ENCODE measurements at places on chromosomes 16 and 17. TPM values are rescaled to one million over a fixed set of nuclear protein-coding genes. Genes with fewer than 3 reads are reported as not detected.
A peak's percentile ranks its signal among the peaks of the same experiment; 100 is the strongest.

- no peak for DNase-seq
Measured at GRCh38 chr17:41403404-41404023, 6.1 kb upstream of the KRT31 start.

DNA sequence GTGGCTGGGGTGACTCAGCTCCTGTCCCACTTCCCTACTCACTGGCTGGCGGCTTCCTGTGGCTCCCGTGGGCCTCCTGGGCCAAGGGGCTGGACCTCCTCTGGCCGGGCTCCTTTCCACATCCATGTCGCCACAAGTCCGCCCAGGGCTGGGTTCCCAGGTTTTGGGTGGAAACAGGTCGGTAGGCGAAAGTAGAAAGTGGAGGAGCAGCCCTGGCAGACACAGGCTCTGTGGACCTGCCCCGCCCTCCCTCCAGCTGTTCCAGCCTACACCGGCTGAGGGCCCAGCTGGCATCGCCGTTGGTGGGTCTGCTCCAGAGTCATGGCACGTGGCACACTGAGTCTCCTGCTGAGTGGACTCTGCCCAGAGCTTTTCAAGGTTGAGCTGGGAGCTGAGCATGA is 28.7 kb downstream of the GSE1 start:
- no peak for DNase-seq

- no peak for DNase-seq
Measured at GRCh38 chr17:14856176-14856575, 408.9 kb downstream of the PMP22 start.

GRCh38 chr17:64081802-64082799 is 47.8 kb downstream of the ERN1 start:
- peak; percentile 27 for DNase-seq

GRCh38 chr17:68288804-68289203 is 2.1 kb downstream of the SLC16A6 start:
- DNase-seq, result no peak

GAS7 gene
- 51.3 TPM for total RNA-seq

CCDC200 gene
- not detected for total RNA-seq

DNA sequence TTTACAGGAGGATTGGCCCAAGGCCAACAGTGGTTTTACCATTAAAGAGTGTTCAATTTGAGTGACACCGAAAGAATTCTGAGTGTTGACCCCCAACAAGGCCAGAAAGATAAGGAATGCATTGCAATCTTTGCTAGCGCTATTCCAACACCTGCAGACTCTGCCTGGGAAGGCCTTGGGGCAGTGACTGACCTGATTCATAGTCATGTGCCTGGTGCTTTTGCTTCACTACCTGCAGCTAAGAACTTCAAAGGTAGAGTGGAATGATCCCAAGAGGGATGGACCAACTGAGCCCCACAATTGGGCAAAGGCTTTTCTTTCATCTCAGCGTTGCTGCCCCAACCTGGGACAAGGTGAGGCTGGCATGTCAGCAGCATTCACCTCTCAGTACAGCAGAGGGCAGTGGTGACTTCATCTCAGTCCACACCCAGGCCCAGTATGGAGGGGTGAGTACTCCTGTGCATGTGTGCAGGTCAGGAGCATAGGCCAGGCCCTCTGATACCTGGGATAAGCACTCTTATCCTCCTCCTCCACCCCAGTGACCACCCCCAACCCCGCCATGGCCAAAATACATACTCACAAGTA is 149.6 kb upstream of the GNAO1 start:
- peak; percentile 17 for DNase-seq

DNA sequence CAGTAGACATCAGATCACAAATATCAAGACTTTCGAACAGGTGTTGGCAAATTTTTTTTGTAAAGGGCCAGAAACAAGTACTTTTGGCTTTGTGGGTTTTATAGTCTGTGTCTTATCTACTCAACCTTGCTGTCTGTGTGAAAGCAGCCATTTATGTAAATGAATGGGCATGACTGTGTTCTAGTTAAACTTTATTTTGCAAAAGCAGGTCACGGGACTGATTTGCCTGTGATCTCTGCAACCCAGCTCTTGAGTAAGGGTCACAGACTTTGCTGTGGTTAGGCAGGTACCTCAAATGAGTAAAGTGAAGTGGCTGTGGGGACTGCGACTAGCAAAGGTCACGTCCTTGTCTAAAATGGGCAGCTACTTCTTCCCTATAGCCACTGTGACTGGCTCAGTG is 136.5 kb downstream of the FTO start:
- no peak for DNase-seq

GRCh38 chr16:35585411-35585810 is 2126.0 kb downstream of the TP53TG3F start:
- DNase-seq, result no peak

DNA sequence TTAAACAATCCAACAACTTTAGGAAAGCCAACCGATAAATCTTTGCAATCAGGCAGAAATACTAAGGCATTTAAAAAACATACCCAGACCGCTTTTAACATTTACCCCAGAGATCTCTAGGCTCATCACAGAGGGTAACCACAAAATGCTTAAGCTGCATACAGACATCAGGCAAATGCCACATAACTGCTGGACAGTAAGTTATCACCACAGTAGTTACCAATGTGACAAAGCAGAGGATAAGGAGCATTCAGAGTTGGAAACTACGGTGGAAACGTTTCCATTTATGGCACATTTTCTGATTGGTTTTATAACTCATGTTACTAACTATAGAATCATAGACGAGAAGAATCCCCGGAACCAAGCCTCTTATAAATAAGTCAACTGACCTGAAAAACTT is 77.5 kb downstream of the KANSL1 start:
- DNase-seq, result peak; percentile 60

AOC3 gene
- total RNA-seq, result 89.1 TPM

RAB26 gene
- total RNA-seq, result 0.48 TPM

TNFSF13 gene
- total RNA-seq, result 7.7 TPM

KCNJ2 gene
- total RNA-seq, result 10.1 TPM

C16orf46 gene
- not detected for total RNA-seq

GRCh38 chr17:77755410-77755963 is 203.0 kb upstream of the TNRC6C start:
- DNase-seq, result no peak

SPN gene
- total RNA-seq, result 0.96 TPM

DNA sequence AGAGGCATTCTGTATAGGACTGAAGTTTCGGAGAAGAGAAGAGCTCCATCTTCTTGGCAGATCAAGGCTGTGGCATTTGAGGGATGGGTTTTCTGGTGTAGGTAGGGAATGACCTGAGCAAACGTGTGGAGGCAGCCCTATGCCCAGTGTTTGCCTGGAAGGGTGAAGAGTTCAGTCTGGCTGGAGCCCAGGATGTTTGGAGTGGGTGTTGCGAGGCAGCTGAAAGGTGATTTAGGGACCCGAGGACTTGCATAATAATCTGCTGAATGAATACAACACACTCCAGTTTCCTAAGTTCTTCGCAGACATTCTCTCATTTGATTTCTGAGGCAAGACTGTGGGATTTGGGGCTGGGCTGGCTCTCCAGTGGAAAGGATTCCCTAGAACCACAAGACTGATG is 186.2 kb downstream of the CYLD start:
- DNase-seq, result no peak

- no peak for DNase-seq
Measured at GRCh38 chr16:6453742-6454141, 878.9 kb upstream of the RBFOX1 start.

SOCS7 gene
- total RNA-seq, result 16.4 TPM

- DNase-seq, result peak; percentile 55
Measured at GRCh38 chr16:81601601-81602255, 157.1 kb downstream of the CMIP start.

KRTAP4-1 gene
- 1.9 TPM for total RNA-seq

TEX14 gene
- total RNA-seq, result not detected

DNA sequence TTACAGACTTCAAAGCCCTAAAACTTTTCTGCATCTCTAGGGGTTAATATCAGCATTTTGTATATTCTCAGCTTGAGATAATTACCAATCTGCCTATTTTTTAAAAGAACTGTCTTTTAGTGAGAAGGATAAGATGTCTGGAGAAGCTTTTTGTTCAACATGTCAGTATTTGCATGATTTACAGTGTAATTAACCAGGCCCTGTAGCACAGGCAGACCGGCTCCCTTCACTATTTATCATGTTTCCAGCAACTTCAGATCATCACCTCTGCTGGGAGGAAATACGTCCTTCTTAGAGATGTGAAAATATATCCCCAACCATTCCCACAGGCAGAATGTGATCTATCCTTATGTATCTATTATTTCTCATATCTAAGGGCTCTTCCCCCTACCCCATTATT is 8.6 kb upstream of the DDX52 start:
- no peak for DNase-seq

EFTUD2 gene
- total RNA-seq, result 57.8 TPM

- no peak for DNase-seq
Measured at GRCh38 chr16:67188798-67189197, 1.1 kb downstream of the EXOC3L1 start.

CCL11 gene
- total RNA-seq, result 1.2 TPM

- no peak for DNase-seq
Measured at GRCh38 chr17:49510720-49511110, 15.6 kb downstream of the NGFR start.

RAD51D gene
- 3.4 TPM for total RNA-seq

DNA sequence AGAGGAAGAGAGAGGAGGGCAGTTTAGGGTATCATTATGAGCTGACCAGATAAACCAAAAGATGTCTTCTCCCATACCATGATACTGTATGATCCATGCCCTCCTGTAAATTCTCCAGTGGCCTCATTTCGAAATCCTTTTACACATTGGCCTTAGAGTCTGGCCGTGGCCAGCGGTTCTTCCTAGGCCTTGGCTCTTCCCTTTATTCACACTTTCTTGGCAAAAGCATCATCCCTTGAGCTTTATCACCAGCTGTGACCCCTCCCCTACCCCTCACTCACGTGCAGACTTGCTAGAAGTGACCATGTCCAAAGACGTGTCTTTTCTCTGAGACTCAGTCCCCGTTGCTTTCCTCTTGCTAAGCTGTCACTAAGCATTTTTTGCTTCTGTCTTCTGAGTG is 22.8 kb downstream of the KATNIP start:
- no peak for DNase-seq

GRCh38 chr17:4249452-4250029 is 14.2 kb downstream of the ANKFY1 start:
- DNase-seq, result peak; percentile 34

DNA sequence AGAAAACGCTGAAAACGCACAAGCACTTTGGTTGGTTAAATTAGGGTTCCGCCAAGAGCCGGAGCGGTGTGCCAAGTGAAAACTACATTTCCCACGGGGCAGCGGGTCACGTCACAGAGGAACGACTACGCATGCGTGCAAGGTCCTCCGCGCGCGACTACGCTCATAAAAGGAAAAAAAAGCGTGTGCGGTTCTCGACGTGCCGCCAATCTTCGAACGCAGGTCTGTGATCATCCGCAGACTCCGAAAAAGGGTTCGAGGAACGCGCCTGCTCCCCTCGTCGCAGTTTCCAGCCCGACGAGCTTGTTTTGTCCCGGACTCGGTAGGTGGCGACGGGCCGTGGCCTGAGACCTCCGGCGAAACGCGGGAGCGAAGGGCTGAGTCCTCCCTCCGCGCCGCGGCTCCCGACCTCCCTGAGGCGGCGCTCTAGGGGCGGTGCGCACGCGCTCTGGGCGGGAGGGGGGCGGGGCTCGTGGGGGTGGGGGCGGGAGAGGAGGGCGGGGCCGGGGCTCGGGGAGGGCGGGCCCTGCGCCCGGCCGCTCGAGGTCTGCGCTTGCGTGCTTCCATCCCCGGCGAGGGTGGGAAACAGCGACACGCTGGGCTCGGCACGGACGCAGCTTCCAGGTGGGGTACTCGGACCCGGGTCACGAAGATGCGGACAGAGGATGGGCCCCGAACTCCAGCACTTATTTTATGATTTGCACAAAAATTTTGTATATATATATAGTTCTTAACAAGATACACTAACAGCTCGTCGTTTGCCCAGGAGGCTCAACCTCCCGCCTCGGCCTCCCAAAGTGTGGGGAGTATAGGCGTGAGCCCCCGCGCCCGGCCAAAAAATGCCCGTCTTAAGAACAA is at the start of gene SGF29:
TSS of gene SGF29 (plus strand) at position 145 of the 858 bp plus-strand sequence. CDS start 27,150 bp downstream, outside the sequence.
- DNase-seq, result peak; percentile 97

DNA sequence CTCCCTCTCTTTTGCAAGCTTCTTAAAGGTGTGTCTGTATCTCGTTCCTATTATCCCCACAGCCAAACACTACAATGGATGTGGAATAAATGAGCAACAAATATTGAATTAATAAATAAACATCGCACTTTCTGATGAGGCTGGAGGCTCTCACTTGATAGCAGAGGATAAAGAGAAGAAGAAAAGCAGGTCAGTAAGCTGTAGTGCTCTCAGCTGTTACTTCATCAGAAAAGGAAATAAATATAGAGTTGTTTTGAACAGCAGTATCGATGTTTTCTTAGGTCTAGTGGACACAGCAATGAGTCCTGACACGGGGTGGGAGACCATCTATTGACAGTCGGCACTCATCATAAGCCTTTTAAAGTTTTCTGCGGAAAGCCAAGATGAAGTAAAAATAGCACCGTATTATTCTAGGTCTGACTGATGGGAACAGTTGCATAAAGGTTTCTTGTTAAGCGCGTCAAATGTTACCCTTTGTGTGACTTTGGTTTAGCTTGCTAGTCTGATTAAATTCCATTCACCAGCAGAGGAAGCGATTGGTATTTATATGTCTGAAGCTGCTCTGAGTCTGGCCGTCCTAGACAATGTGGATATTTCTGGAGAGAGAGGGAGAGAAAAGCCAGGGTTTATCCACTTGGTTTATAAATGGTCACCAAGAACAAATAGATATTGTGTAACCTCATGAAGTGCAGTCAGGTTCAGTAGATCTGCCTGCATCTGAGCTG is 646.1 kb downstream of the CDH11 start:
- DNase-seq, result peak; percentile 76

GRCh38 chr16:15451098-15451731 is 16.8 kb downstream of the BMERB1 start:
- no peak for DNase-seq

DNA sequence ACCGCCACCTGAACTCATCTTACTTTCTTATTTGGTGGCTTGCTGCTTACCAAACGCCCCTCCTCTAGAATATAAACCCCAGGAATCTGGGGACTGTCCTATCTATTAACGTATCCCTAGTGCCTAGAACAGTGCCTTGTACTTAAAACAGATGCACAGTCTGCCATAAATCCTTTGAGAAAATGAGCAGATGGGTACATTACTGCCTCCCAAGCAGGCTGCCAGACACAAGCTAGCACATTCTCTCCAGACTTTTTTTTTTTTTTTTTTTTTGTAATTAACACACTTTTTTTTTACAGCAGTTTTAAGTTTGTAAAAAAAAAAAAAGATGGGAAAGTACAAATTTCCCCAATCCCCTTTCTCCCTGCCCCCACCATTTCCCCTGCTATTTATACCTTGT is 57.3 kb upstream of the RPL38 start:
- DNase-seq, result no peak

ARL5C gene
- total RNA-seq, result 2.6 TPM
